ENCODE measurements at places on chromosomes 6 and 20.

DNA sequence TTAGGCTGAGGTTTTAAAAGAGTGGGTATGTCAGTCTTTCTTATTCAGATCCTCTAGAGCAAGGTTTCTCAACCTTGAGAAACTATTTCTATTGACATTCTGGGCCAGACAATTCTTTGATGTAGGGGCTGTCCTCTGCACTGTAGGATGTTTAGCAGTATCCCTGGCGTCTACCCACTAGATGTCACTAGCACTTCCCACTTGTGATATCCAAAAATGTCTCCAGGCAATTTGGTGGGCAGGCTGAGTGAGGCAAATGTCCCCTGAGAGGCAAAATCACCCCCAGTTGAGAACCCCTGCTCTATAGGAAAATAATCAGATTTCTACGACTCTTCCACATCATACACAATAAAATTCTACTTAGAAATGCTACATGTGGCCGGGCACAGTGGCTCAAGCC is 7.7 kb upstream of the ZKSCAN8 start:
- no peak for DNase-seq

DNA sequence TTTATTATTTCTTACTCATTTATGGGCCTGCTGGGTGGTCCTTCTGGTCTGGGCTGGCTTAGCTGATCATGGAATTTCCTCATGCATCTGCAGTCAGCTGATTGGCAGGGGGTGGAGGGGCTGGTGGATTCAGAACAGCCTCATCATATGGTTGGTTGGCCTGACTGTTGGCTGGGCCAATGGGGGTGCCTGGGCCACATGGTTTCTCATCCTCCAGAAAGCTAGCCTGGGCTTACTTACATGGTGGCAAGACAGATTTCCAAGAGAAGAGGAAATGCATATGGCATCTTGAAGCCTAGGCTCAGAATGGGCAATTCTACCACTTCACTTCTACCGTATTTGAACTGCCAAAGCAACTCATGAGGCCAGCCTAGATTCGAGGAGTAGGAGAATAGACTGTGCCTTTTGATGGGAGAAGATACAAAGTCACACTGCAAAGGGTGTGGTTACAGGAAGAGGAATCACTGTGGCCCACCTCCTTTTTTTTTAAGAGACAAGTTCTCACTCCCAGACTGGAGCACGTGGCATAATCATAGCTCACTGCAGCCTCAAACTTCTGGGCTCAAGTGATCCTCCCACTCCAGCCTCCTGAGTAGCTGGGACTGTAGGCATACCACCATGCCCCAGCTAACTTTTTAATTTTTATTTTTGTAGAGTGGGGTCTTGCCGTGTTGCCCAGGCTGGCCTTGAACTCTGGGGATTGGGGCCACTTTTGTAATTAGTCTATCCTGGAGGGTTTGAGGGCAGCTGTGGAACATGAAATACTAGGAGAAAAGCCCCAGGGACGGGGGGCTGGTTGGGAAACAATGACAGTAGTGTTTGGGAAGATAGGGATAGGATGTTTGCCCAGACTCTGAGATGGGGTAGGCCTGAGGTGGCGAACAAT is 47.6 kb upstream of the RNF24 start:
- no peak for DNase-seq

- DNase-seq, result no peak
These were observed 43.1 kb upstream of the PHACTR3 start for GRCh38 chr20:59561228-59561605.

GRCh38 chr6:152642578-152643375 is 5.6 kb upstream of the SYNE1 start:
- DNase-seq, result no peak

DNA sequence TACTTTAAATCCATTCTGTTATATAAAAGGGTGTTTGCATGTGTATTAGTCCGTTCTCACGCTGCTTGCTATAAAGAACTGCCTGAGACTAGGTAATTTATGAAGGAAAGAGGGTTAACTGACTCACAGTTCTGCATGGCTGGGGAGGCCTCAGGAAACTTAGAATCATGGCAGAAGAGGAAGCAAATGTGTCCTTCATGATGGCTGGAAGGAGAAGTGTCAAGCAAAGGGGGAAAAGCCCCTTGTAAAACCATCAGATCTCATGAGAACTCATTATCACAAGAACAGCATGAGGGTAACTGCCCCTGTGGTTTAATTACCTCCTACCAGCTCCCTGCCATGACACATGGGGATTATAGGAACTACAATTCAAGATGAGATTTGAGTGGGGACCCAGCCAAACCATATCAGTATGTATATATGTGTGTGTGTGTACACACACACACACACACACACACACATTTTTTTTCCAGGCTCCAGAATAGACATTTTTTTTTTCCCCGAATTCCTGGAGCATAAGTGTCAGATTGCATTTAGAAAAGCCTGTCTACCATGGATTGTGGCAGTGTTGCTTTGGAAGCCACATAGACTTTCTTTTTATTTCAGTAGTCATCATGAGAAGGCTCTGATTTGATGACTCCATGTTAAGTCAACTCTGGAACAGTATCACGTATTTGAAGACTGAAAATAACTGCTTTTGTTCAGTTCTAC is 31.5 kb downstream of the KDM1B start:
- no peak for DNase-seq

DNA sequence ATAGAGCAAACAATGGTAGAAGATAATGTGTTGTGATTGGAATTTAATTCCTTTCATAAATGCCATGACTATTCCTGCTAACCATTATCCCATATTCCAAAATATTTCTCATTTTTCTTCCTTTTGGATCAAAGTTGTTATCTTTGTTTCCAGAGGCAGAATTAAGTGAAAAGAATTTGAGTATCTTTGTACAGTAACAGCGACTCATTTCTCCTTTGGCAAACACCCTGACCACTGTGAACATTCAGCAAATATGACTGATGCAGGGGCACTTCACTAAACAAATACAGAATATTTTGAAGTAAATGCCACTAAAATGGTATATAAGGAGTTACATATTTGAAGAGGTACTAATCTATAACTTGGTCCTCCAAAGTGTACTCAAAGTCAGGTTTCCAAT is 105.0 kb upstream of the LAMP5 start:
- no peak for DNase-seq
